ENCODE measurements at places on chromosomes 7 and 10.
A peak's percentile ranks its signal among the peaks of the same experiment; 100 is the strongest.

GRCh38 chr7:44884621-44885393 lies 523 bp downstream of the PURB start:
- DNase-seq, result peak; percentile 19

DNA sequence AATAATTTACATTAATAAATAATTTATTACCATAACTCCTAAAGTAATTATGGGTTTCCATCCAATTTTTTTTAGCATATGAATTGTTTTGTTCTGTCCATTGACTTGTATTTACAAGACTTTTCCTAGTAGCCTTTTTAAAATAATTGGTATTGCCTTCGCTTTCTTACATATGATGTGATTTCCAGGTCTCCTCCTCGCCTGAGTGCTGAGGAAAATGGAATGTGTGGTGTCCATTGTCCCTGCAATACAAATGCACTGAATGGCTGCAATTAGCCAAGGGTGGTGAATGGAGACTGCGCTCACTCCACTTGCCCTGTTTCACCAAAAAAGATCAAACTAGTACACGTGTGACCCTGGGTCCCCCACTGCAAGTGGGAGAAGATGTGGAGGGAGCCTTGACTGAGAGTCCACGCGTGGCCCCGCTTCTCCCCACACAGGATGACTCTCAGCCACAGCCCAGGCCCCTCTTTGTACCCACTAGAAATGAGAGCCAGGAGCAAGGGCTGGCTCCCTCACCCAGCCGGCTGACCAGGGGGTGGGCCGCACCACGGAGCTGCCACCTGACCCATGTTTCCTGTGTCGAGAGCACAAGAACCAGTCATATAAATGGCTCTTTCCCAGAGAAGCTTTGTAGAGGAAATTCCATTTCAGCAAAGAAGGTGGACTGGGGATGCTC lies 52.6 kb downstream of the FAM53B start:
- DNase-seq, result no peak

GRCh38 chr10:79132681-79133381 lies 64.1 kb downstream of the ZMIZ1 start:
- DNase-seq, result no peak

DNA sequence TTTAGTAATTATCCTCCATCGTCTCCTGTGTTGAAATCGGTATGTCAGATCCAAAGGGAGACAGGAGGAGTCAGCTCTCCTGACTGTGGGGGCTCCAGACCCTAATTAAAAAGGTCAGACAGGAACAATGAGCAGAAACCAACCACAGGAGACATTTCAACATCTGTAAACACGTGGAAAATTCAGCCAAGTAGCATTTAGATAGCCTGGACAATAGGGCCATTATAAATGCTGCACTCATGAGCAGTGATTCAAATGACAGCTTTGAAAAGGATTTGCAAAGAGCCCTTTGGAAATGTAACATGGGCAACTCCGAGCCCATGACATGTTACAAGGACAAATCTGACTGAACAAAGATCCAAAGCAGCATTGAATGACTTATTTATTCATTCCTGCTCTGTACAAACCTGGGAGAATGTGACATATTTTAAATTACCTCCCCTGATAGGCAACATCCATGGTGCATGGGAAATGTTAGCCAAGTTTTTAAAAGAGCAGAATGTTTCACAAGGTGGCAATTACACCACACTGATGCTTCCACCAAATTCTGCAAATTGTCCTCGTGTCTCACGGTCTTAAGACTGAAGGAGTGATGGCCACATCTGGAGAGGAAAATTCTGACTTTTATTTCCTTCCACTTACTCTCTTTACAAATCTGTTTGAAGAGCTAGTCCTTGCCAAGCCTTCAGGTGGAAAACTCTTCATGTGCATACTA lies 113.3 kb upstream of the KMT2E start:
- DNase-seq, result no peak

GRCh38 chr10:53839440-53840039 lies 961.5 kb downstream of the PCDH15 start:
- no peak for DNase-seq

- no peak for DNase-seq
These were observed 1354.7 kb upstream of the LRRTM3 start for GRCh38 chr10:65571011-65571570.

GRCh38 chr7:157126921-157127320 lies 11.8 kb upstream of the UBE3C start:
- no peak for DNase-seq
